ENCODE measurements at places on chromosomes 3 and 15.

- DNase-seq: no peak
Observed at GRCh38 chr3:26428992-26429391, 193.6 kb upstream of the LRRC3B start.

DNA sequence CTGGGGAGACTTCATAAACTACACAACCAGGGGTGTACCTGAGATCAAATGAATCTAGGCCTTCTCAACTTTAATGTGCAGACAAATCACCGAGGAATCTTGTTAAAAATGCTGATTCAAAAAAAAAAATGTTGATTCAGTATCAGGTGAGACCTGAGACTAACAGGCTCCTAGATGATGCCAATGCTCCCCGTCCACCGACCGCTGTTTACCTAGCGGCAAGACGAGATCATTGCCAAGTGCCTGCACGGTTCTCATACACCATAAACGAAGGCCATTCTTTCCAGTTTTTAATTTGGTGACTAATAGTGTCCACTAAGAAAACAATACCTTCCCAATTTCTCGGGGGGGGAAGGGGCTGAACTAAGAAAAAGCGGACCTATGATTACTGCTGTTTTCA is 2.5 kb upstream of the FSIP1 start:
- no peak for DNase-seq

- no peak for DNase-seq
Observed at GRCh38 chr15:64164436-64164835, 1.6 kb upstream of the PPIB start.

- no peak for DNase-seq
Observed at GRCh38 chr3:4959180-4959579, 20.1 kb upstream of the BHLHE40 start.

DNA sequence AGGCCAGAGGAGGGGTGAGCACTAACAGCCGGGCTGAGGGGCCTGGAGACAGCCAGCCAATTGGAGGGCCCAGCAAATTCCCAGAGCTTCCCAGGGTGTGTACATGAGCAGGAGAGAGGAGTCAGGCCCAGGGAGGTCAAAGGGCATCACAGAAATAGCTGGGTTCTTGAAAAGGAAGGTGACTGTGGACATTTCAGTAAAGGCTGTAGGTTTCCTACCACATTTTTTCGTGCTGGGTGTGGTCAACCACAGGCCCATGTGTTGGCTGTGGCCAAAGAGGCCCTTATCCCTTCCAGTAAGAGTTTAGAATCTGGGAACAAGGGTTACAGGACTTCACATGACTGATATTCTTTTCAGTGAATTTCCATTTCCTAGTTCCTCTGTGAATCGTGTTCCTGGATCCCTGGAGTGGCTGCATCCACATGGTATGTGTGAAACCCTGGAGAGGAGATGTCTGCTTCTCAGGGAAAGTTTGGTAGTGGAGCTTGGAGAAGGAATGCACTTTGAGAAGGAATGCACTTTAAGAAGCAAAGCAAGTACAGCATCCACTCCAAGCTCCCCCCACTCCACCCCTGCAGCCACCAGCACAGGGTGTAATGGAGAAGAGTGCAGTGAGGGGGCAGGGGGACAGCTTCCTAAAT is 73.2 kb upstream of the HEG1 start:
- no peak for DNase-seq

GRCh38 chr3:71728632-71729342 is 3.6 kb upstream of the EIF4E3 start:
- DNase-seq: no peak

Measured in stimulated activated CD4-positive, alpha-beta T cell treated with anti-CD3 and anti-CD28 coated beads, TNF-alpha, amount 100 ng/mL, for 4 hours (primary cell).